Endothelial cell of umbilical vein (primary cell): ENCODE measurements at places on chromosomes 11 and 22. TPM values are rescaled to one million over a fixed set of nuclear protein-coding genes. Genes with fewer than 3 reads are reported as not detected.

Gene RAB38
- 2.1 and 3.6 TPM in 2 replicates for total RNA-seq

Gene NFAM1
- not detected in 2 replicates for total RNA-seq

Gene TREH
- total RNA-seq: not detected in 2 replicates

Gene CADM1
- total RNA-seq: 2.6 and 2.9 TPM in 2 replicates

Gene ILK
- 221 and 233 TPM in 2 replicates for total RNA-seq

Gene SLC22A25
- total RNA-seq: not detected in 2 replicates

Gene LINC01488
- total RNA-seq: not detected in 2 replicates

Gene LMNTD2
- 1.8 and 2.1 TPM in 2 replicates for total RNA-seq

Gene TENM4
- total RNA-seq: 0.27 TPM in 1 of 2 replicates, not detected in the other

Gene TUT1
- total RNA-seq: 16.9 and 17.8 TPM in 2 replicates

Gene KIF18A
- 14.1 and 18.5 TPM in 2 replicates for total RNA-seq

Gene SYT13
- total RNA-seq: not detected in 2 replicates

Gene GPHA2
- total RNA-seq: not detected in 2 replicates

Gene CTSC
- total RNA-seq: 130 and 226 TPM in 2 replicates

Gene OR8G5
- total RNA-seq: not detected in 2 replicates

Gene OR51B5
- total RNA-seq: not detected in 2 replicates

Gene OR51B4
- total RNA-seq: not detected in 2 replicates

Gene SCUBE2
- total RNA-seq: 1.6 and 3.5 TPM in 2 replicates

- no peak for DNase-seq
Measured at GRCh38 chr11:69524991-69525411, 43.5 kb downstream of the LINC01488 start.

DNA sequence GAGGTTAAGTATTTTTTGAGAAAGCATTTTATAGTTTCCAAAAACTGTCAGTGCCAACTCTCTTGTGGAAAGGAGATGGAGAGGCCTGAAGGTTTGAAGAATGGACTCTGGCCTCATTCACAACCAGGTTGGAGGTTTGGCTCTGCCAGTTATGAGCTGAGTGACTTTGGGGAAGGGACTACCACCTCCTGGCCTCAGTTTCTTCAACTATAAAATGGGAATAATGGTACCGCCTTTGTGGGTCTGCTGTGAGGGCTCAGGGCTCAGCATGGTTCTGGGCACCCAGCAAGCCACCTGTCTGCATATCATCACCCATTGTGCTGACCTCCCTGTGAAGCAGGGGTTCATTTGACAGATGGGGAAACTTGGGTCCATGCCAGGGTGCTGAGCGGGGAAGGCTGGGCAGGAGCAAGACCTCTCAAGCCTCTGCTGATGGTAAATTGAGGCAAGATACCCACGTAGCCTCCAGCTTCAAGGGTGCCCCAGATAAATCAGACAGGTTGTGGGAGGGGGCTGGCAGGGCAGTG lies 3.5 kb upstream of the LIF start:
- DNase-seq: no peak

- DNase-seq: peak; percentile 48
Measured at GRCh38 chr11:48020092-48020755, 39.9 kb downstream of the PTPRJ start.

GRCh38 chr11:92740276-92740675 lies 229.2 kb upstream of the MTNR1B start:
- DNase-seq: no peak

- no peak for DNase-seq
Measured at GRCh38 chr11:88206751-88207150, 31.5 kb upstream of the RAB38 start.

DNA sequence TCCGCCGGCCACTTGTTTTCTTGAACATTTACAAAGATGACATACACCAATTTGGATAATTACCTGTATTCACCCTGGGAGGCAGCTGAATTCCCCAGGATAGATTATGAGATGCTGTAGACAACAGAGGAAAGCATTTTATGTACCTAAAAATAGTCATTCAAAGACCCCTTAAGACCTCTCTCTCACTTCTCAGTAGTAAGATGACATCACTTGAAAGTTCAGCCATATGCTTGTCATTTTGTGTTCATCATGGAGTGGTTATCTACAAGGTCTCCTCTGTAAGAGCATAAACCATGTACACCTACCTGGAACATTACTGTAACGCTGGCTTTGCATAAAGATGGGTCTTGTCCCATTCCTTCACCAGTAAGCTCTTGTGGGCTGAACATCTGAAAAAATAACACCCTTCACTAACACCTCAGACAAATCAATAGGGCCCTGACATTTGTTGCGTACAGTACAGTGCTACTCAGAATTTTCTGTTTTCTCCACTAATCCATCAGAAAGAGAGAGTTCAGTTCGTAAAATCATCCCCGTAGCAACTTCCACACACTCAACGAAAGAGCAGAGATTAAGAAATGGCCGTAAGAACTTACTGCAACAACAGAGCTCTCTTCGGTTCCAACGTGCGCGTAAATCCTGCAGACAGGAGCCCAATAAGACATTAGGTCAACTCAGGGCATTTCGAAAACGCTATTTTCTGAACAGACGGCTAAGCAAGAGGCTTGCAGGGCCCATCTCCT lies 15.6 kb upstream of the WDR74 start:
- no peak for DNase-seq

DNA sequence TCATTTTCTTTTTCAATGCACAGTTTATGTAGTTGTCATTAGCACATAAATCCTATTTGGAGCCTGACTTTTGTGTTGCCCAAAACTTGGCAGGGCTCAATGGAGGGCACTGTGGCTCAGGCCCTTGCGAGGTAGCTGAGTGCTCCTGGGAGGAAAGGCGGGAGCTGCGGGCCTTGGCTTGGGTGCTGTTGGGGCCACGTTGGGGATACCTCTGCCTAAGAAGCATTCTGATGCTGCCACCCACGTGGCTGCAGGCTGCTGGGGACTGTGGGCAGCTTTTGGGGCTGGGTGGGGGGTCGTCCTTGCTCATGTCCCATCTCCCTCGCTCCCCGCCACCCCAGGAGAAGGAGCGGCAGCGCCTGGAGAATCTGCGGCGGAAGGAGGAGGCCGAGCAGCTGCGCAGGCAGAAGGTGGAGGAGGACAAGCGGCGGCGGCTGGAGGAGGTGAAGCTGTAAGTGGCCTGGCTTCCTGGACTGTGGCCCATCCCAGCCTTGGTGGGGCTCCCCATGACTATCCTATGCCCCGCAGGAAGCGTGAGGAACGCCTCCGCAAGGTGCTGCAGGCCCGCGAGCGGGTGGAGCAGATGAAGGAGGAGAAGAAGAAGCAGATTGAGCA lies 20.9 kb downstream of the INCENP start:
- no peak for DNase-seq

DNA sequence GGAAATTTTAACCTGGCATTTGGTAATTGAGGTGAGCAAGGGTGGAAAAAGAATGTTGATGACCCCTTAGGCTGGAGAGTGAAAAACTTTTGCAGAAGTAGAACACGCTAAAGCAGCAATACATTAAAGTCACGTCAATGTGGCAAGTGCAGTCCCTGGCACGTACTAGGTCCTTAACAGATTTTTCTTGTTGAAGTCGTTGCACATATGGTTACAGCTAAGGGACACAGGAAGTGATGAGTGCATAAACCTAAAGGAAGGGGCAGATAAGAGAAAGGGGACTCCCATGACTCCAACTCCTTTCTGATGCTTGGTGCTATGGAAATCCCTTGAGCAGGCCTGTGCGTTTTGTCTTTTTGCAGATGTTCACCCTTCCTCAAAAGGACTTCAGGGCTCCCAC lies 1.2 kb downstream of the ACCS start:
- DNase-seq: no peak

DNA sequence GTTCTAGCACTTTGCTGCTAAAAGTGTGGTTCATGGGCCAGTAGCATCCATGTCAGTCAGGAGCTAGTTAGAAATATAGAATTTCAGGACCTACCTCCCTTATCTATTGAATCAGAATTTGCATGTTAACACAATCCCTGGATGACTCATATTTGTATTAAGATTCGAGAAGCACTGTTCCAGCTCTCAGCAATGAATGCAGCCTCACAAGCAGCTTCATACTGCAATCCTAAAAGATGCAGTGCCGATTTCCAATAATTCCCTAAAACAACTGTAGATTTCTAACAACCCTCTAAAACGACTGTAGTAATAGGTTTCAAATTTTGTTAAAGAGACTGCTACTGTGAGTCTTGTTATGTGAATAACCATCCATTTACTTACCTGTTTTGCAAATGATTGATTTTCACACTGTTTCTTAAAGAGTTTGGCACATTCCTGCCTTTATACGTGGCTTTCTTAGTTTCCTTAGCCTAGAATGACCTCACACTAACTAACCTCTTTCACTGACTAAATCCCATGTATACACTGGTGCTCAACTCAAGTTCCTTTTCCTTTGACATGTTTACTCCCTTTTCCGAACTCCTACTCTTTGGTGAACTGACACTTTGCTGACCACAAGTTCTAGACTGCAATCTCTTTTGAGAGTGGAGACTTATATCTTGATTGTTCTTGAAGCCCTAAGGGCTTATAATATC lies 511.8 kb downstream of the METTL15 start:
- peak; percentile 52 for DNase-seq

GRCh38 chr22:46934746-46935491 lies 172.5 kb downstream of the TBC1D22A start:
- peak; percentile 81 for DNase-seq

DNA sequence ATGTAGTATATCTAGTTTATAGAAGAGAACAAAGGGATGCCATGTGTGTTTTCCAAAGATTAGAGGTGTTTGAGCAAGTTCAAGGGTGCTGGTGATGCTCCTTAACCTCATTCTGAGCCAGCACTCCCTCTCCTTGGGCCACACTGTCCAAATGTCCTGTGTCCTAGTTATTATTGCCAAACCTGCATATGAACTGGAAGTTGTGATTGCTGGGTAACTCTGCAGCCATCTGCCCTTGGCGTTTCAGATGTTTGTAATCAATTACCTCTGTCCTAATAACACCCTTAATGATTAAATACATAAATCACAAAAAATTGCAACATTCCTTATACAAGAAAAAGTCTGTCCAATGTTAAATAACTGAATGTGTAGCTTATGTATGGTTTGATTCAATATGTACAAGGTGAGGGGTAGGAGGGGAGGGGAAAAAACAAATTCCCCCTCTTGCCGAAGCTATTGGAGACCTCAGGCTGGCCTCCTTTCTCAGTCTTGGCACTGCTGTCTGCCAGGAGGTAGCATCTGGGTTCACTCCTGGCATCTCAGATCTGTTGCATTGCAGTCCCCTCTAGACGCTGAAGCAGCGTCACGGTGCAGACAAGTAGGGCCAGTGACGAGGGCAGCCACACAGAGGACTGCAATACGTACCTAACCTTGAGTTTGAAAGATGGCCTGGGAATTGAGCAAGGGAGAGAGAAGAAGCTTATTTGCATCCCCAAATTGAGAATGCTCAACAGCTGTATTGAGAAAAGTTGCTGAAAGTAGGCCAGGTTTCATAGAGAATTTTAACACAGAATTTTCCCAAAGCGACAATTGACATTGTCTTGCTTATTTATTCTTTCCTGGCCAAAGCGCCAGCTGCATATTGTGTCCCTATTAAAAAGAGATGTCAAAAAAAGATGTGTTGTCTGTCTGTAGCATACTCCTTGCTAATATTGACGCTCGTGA lies 89.6 kb upstream of the ARHGAP32 start:
- no peak for DNase-seq

GRCh38 chr22:27993774-27994350 lies 74.8 kb upstream of the PITPNB start:
- DNase-seq: no peak

GRCh38 chr22:45455212-45455611 lies 41.7 kb downstream of the RIBC2 start:
- no peak for DNase-seq

GRCh38 chr11:64059339-64060140 lies 23.8 kb downstream of the FLRT1 start:
- DNase-seq: no peak

DNA sequence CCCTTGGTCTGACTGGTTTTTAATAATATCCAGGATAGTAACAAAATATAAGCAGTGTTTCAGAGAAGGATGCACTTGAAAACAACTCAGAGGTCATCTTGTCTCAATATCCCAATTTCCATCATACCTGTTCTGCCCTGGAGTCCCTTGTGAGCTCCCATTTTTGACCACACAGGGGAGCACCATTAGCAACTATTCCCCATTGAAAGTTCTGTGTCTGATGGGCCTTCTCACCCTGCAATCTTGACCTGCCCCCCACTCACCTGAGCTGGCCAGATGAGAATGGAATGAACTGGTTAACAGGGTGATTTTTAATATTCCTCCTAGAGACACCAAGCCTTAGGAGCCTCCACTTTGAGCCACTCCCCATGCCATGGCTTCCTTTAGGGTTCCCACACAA lies 3.8 kb upstream of the CAPN5 start:
- no peak for DNase-seq

DNA sequence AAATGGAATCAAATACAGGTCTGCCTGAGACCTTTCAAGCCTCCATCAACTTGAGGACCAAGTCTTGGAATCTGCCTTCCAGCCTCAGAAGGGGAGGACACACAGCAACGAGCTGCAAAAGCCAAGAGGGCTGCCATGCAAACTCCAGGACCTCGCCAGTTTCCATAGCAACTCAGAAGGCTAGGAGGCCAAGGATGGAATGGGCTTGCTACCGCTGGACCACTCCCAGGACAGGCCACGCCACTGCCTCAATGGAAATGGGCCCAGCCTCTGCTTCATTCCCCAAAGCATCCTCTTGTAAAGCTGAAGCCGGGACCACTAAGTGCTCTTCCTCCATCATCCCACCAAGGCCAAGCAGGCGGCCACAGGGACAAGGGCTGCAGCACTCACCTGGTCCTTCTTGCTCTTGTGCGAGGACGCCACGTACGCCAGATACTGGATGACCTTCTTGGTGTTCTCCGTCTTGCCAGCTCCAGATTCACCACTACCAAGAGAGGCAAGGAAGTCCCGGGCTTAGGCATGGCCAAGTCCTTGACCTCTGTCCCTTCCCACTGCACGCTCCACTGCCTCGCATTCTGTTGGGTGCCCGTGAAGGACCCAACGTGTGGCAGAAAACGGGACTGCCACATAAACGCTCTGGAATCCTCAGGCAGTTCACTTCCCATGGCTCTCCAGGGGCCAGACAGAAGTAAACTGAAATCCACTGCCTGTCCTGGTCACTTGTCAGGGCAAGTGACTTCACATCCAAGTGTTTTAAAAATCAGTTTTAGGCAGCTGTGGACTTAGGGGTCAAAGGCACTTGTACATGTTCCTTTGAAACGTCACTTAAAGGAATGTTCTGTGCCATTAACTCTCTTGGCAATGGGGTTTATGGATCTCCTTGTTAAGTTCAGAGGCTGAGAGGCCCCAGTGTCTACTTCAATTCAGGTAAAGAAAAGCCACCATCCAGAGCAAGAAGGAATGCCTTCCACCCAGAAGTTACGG lies 61.3 kb downstream of the MYH9 start:
- DNase-seq: no peak

DNA sequence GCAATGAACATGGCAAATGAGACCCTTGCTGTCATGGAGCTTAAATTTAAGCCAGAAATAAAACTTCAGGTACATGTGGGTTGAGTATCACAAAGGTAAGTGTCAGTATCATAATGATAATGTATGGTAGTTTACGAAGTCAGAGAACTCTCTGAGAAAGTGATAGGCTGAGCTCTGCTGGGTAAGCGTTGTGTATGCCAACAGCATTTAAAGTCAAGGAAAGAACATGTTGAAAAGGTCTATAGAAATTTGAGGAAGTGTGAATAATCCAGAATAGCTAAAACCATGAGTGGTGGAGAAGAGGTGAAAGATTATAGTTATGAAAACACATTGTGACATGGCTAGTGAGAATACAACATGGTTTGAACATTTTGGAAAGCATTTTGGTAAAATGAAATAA lies 17.4 kb upstream of the CTSC start:
- DNase-seq: no peak

- no peak for DNase-seq
Measured at GRCh38 chr11:70212227-70212811, 9.2 kb downstream of the FADD start.

- DNase-seq: no peak
Measured at GRCh38 chr22:46079093-46079860, 71.0 kb upstream of the PPARA start.

GRCh38 chr11:89168396-89168795 lies 9.3 kb upstream of the TYR start:
- peak; percentile 15 for DNase-seq
